NCI-H774 (cell line): ENCODE measurements at places on chromosomes 6 and 20.

DNA sequence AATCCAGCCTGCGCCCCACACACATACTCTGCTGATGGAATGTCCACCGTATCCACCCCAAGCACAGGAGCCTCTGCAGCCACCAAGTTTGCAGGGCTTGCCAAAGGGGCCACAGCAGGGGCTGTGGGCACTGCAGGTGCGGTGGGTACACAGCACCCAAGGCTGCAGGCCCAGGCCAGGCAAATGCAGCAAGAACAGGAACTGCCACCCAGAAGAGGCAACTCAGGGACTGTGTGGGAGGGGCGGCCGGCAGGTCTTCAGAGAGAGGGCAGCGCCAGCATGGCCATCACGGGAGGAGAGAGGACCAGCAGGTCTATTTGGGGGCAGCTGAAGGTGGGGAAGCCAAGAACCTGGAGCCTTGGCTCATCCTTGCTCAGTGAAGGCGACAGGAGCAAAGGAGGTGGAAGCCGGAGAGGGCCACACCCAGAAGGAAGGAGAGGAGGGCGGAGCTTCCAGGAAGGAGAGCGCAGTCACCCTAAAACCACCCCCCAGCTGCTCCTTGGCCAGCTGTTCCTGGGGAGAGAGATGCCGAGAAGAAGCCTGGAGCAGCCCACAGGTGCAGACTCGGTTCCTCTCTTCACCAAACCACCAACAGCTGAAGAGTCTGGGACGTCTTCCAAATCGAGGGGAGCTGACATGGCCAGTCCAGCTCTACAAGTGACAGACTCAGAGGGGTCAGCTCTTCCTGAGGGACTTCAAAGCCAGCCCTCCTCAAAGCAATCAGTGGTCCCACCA lies 265.1 kb upstream of the CDYL start:
- no peak for DNase-seq

GRCh38 chr20:57654998-57655808 lies 35.0 kb upstream of the ZBP1 start:
- no peak for DNase-seq

DNA sequence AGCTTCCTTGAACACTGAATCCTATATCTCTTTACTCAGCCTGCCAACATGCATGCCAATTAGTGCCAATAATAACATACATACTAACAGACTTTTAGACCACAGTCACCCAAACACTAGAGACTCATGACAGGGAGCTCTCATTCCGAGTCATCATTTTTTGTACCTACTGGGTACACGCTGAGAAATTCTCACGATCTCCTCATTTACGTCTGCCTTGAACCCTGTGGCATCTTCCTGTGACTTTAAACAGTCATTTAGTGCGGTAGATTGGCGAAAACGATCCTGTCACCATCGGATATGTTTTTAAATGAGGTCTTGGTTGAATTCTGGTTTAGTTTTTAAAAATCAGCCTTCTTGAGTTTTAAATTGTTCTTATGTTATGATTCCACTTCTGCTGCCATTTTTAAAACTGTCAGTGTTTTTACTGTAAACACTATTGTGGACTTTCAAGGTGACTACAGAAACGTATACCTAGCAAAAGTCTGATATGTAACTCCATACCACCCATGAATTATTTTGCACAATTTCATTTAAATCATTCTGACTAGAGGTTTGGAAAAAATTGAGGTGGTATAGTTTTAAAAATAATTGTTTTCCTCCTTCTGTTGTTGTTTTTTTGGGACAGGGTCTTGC lies 275.4 kb downstream of the TSHZ2 start:
- no peak for DNase-seq

GRCh38 chr20:58711266-58712051 lies 18.9 kb downstream of the NPEPL1 start:
- no peak for DNase-seq

- DNase-seq: no peak
Measured at GRCh38 chr6:1763404-1763803, 153.7 kb downstream of the FOXC1 start.

DNA sequence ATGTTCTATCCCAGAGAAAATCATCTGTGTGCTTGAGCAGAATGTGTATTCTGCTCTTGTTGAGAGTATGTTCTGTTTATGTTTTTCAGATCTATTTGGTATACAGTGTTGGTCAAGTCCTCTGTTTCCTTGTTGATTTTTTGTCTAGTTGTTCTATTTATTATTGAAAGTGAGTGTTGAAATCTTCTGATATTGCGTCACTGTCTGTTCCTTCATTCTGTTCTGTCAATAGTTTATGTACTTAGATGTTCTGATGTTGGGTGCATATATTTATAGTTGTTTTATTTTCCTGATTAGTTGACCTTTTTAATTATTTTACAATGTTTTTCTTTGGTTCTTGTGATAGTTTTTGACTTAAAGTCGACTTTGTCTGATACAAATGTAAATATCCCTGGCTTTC lies 458.7 kb upstream of the HSF2 start:
- no peak for DNase-seq

DNA sequence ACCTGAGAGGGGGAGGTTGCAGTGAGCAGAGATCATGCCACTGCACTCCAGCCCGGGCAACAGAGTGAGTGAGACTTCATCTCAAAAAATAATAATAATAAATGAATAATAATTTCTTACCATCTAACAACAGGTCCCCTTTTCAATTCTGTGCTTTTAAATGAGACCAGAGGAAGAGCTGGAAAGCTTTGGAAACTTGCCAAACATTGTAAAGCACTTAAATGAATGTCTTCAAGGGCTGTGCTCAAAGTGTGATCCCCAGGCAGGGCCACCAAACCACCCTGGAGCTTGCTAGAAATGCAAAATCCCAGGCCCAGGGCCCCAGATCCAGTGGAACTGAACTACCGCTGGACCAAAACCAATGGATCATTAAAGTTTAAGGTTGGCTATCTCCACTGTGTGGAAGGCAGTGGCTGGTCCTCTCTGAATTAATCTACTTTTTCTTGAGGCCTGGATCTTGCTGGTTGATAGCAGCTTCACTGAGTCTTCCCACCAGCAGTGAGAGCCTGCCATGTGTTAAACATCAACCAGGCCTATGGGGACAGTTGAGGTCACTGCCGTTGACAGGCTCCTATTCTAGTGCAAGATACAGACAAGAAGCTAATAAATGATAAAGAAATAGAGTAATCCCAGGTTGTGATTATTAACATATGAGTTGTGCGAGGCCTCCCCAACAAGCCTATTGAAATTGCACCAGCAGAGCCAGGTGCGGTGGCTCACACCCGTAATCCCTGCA lies 23.7 kb upstream of the TFAP2C start:
- DNase-seq: no peak
